ENCODE measurements at places on chromosomes 1 and 21. TPM values are rescaled to one million over a fixed set of nuclear protein-coding genes. Genes with fewer than 3 reads are reported as not detected.

Gene FCRLA
- total RNA-seq: 1.4 TPM

Gene ACTA1
- total RNA-seq: not detected

Gene SLC5A9
- total RNA-seq: 0.10 TPM

Gene COL18A1
- 8.6 TPM for total RNA-seq

Gene TCHHL1
- total RNA-seq: not detected

Gene GJA4
- total RNA-seq: 0.10 TPM

Gene LRRC53
- not detected for total RNA-seq

Gene CLDN17
- total RNA-seq: not detected

Gene PRR9
- total RNA-seq: not detected

Gene LYPD8
- not detected for total RNA-seq

Gene PLA2G5
- not detected for total RNA-seq

Gene KISS1
- total RNA-seq: not detected

Gene KLHDC7A
- not detected for total RNA-seq

Gene CRYAA
- not detected for total RNA-seq

Gene HP1BP3
- total RNA-seq: 279 TPM

Gene CR2
- total RNA-seq: 1.4 TPM

Gene BTBD8
- total RNA-seq: 2.0 TPM

Gene SPRR1B
- not detected for total RNA-seq

Gene TRIM67
- total RNA-seq: under 0.01 TPM

Gene TMEM61
- total RNA-seq: not detected
